ENCODE measurements at places on chromosomes 5 and 9.

- no peak for DNase-seq
Measured at GRCh38 chr5:154630410-154630809, 124.8 kb upstream of the LARP1 start.

GRCh38 chr5:170439223-170439943, 50.2 kb upstream of the KCNMB1 start:
- DNase-seq: no peak

GRCh38 chr9:4489562-4489918, 728 bp upstream of the SLC1A1 start:
- no peak for DNase-seq

- no peak for DNase-seq
Measured at GRCh38 chr5:72878854-72879253, 62.4 kb downstream of the TNPO1 start.

DNA sequence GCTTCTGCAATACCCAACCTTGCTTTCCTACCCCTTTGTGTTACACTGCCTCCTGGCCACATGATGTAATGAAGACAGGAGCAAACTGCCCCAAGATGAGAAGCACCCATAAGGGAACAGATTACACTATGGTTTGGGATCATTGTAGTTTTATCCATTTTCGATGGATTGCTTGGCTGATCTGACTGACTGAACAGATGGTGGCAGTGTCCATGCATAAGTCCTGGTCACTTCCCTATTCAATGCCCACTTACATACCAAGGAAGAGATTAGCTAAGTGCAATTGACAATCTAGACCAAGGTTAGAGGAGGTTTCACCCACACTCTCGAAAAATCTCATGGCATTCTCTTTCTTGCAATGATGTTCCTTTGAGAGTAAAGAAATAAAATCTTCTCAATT, 319.9 kb downstream of the RAB3C start:
- no peak for DNase-seq

DNA sequence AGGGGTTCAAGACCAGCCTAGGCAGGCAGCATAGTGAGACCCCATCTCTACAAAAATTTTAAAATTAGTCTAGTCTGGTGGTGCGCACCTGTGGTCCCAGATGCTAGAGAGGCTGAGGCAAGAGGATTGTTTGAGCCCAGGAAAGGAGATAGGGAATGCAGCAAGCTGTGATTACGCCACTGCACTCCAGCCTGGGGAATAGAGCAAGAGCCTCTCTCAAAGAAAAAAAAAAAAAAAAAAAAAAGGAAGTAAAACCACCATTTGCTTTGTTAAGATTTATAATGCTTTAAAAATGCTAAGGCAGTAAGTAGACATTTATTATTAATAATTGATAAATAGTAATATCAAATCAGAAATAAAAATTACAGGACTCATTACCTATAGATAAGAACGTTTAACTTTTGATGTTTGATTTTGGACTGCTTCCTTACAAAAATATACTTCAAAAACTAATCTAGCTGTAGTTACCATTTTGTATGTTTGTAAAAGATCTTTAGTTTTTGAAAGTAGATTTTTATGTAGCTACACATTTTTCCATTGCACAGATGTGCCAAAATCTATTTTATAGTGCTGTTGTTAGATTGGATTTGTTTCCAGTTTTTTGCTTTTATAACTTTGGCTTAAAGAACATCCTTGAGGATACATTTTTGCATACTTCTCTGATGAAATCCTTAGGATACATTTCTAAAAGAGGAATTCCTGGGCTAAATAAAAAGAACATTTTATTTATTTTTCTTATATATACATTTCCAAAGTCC, 86.4 kb downstream of the INIP start:
- DNase-seq: no peak

- DNase-seq: no peak
Measured at GRCh38 chr9:24817756-24818155, 272.1 kb upstream of the IZUMO3 start.

DNA sequence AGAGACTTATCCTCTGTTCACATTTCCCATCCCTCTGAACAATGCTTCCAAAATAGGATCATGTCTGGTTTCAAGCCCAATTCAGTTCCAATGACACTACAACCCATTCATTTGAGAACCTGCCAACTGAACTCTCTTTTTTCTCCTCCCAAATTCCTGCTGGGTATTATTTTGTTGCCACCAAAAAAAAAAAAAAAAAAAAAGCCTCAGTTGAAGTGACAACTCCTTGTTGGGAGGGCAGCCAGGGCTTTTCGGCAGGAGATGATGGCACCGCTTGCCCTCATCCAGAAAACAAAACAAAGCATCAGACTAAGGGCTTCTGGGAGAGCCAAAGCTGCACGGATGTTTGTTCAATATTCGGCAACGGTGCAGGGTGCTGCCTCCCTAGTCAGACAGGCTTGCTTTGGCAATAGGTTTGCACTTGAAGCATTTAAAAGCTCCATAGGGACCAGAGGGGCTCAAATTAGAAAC, 30.6 kb upstream of the TRIM32 start:
- DNase-seq: no peak

- no peak for DNase-seq
Measured at GRCh38 chr5:79149433-79149832, 37.8 kb downstream of the BHMT start.

- no peak for DNase-seq
Measured at GRCh38 chr9:107281922-107282667, 984 bp upstream of the RAD23B start.

- DNase-seq: no peak
Measured at GRCh38 chr9:134481762-134482161, 155.5 kb downstream of the RXRA start.

DNA sequence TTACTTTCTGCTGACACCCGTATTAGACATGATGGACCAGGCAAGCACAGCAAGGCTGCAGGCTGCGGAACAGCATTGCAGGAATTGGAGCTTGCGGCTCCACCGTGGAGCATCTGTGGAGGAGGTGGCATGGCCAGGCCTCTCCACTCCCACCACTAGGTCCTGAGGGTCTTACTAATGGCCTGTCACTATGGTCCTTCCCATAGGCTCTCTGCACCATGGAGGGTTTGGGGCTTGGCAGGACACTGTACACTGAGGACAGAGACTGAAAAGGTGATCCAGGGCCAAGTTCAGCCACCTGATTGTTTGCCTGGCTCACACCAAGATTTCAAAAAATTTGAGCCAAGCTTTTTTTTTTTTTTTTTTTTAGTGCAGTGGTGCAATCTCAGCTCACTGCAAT, 14.3 kb upstream of the ZBTB43 start:
- no peak for DNase-seq

GRCh38 chr5:5652181-5652580, 229.7 kb downstream of the ICE1 start:
- DNase-seq: no peak

GRCh38 chr5:16430349-16431089, 35.1 kb downstream of the ZNF622 start:
- no peak for DNase-seq

DNA sequence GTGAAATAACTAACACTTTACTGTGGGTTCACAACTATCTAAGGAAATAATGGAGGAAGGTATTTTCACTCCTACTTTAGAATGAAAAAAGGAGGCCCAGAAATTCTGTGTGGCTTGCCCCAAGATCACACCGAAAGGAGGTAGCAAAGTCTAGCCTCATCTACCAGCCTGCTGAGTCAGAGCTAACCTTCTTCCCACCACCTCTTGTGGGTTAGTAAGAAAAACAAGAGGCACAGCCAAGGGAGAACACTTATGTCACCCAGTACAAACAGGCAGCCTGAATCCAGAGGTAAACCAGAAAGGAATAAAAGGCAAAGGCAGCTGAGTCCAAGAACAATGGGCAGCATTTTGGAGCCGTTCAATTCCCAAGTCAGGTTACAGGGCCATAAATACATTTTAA, 91.9 kb upstream of the RASEF start:
- DNase-seq: peak; percentile 3

GRCh38 chr5:58227858-58228257, 232.0 kb downstream of the PLK2 start:
- DNase-seq: no peak

GRCh38 chr5:132057498-132058255, 2.8 kb upstream of the IL3 start:
- no peak for DNase-seq

GRCh38 chr9:93686880-93687236, 110.5 kb downstream of the PHF2 start:
- no peak for DNase-seq

DNA sequence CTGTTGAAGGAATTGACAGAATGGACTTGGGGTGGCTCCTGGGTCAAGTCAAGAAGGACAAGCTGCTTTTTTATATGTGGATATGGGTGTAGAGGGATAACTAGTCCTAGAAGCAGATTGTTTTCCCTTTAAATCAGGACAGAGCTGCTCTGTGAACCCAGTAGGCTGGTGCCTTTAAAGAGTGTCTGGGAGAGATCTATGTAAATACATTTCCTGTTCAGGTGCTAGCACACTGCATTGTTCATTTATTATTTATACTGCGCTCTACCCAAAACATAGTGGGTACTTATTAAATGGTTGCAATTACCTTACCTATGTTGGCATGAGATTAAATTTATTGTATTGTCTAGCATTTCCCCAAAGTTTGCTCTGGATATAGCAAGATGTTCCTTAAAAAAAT, 86.6 kb upstream of the EQTN start:
- no peak for DNase-seq

- DNase-seq: no peak
Measured at GRCh38 chr5:12242950-12243888, 339.0 kb upstream of the CTNND2 start.

GRCh38 chr9:80797831-80798688, 891.3 kb downstream of the TLE1 start:
- DNase-seq: no peak

DNA sequence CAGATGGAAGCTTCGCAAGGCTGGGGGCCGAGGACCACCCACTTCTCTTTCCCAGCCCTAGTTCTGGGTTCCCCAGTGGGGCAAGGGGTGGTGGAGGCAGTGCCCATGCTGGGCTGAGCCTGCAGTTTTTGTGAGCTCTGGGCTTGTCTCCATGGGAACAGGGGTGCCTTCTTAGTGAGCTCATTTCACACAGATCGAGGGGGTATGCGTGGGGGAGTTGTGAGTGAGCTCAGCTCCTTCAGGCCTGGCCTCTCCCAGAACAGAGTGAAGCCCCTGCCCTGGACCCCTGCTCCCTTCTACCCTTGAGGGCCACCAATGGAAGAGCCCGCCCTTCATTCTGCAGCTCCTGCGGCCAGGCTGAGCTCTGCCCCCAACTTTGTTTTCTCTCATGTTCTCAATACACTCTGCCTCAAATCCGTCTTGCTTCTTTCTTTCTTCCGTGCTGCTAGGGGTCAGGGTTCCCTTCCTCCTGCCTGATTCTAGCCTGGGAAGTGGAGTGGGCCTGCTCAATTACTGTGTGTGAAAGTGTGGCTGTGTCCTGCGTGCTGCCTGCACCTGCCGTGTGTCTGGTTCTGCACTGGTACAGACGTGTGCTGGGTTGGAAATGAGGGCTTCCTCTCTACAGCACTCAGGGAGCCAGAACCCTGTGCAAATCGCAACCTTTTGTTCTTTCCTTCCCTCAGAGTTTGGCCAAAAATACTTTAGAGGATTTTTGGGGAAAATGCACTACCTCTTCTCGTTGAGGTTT, 9.0 kb upstream of the MYOZ3 start:
- no peak for DNase-seq

DNA sequence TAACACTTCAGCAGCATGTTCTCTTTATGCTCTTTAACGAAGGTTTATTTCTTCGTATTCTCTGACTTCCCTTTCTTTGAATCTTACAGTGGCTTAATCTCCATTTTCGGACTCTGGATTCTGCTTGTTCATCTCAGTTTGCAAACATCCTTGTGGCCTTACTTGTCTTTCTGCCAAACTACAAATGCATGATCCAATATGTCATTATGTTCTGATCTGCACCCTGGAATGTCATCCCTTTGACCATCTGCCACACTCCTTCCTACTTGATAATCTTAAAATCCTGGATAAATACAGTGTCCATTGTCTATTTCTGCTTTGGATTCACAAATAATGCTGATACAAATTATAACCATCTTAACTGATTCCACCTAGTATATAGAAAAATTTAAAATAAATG, 499.2 kb downstream of the CDH18 start:
- no peak for DNase-seq

Data from activated CD4-positive, alpha-beta T cell treated with anti-CD3 and anti-CD28 coated beads, Interleukin-2, Interleukin-4, amounts not matched to agents 100 ng/mL and 50 ng/mL, durations not matched to agents 16 hours and 8 hours (primary cell).